Epithelial cell of proximal tubule (primary cell): ENCODE measurements at places on chromosomes 2 and 18.

DNA sequence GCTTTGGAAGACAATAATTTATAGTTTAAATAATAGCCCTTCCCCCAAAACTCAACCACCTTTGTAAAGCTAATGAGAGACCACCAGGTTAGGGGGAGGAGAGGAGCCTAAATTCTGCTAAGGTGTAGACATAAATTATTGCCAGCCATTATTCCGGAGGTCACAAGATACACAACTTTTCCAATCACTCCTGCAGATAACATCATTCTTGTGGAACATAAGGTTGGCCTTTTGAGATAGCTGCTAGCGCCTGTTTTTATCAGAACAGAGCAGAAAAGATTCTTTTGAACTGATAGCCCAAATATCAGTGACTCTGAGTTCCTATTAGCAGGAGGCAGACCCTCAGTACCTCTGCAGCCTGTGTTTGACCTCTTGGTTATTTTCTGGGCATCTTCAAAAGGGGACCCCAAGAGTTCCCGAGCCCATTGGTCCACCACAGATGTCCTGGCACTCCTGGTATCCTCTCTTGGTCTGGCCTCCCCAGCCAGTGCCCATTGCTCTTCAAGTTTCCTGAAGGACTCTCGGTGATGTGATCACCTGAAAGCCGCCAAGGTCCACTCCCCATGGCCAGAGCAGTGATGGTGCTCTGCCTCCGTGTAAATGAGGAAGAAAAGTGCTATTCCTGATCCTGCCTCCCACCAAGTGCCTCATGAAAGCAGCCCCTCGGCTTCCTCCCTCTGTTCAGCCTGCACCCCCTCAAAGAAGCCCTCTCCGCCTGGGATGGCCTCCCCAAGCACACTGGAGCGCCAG is 38.5 kb upstream of the LAPTM4A start:
- DNase-seq = no peak

- DNase-seq = no peak
These were observed 22.6 kb downstream of the ALMS1 start for GRCh38 chr2:73408198-73408597.

DNA sequence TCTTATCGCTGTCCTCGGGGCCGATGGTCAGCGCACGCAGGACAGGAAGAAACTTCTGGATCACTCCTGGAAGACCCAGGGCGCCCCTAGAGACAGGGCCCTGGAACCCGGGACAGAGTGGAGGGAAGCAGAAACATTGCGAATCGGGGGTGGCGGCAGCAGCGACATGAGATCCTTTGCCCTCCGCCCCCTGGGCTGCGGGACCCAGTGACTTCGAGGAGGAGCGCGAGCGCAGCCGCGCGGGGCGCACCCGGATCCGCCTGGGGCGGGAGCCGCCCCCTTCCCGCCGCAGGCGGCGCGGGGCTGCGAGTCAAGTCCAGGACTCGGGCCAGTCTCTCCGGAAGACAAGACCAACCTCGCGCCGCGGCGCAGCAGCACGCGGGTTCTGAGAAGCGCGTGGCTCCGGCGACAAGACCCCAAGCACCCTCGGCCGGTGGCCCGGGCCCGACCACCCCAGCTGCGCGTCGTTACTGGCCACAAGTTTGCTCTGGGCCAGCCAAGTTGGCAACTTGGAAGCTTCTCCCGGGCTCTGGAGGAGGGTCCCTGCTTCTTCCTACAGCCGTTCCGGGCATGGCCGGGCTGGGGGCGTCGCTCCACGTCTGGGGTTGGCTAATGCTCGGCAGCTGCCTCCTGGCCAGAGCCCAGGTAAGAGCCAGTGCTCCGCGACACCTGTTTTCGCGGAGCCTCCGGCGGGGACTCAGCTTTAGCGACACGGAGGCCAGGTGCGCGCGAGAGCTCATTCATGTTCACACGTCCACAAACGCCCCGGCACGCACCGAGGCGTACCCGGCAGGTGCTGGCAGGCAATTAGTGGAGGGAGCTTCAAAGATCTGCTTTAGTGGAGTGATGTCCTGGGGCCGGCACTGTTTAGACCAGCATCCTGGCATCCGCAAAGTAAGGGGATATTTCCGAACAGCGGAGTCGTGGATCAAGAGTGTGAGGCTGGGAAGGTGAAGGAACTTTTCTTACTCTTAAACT is at the start of gene PTH2R:
Gene PTH2R, plus strand, starts transcription at position 319 of the 978 bp plus-strand sequence. Its CDS starts 252 bp downstream, at position 571.
- no peak for DNase-seq

DNA sequence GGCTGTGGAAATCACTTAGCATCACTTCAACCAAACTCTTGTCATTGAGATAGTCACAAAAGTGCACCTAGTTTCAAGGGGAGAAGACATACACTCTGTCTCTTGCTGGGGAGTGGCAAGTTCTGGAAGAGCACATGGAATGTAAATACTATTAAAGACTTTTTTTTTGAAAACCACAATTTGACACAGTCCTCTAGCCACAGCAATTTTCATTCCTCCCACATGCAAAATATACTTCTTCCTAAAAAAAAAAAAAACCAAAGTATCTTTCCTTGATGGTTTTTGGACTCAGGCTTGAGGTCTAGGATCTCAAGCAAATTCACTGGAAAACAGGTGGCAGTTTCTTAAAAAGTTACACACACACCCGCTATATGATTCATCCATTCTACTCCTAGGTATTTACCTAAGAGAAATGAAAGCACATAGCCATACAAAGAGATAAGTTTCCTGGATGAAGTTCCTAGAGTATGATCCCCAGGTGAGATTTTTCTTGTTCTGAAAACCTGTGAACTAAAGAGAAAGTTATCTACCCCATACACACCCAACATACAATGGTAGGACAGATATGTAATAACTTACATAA is 295.8 kb downstream of the SP3 start:
- no peak for DNase-seq

DNA sequence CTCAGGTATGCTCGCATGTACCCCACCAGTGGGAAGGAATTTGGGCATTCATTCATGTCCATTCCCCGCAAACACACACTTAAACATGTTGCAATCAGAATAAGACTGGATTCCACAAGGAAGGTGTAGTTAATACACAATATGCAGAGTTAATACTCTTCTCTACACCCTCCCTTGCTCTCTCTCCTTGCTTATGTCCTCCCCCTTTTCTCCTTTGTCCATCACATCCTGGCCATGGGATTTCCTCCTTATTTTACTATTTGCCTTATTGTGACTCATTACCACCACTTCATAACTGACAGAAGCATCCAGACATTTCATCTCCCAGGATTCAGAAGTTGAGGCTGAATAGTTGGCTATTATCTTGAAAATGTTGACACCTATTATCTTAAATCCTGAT is 473.8 kb upstream of the SPHKAP start:
- no peak for DNase-seq
